NCI-H1694 (cell line): ENCODE measurements at places on chromosomes 7 and 10.
A peak's percentile ranks its signal among the peaks of the same experiment; 100 is the strongest.

- no peak for DNase-seq
These were observed 107.5 kb downstream of the ELMO1 start for GRCh38 chr7:37341033-37341630.

DNA sequence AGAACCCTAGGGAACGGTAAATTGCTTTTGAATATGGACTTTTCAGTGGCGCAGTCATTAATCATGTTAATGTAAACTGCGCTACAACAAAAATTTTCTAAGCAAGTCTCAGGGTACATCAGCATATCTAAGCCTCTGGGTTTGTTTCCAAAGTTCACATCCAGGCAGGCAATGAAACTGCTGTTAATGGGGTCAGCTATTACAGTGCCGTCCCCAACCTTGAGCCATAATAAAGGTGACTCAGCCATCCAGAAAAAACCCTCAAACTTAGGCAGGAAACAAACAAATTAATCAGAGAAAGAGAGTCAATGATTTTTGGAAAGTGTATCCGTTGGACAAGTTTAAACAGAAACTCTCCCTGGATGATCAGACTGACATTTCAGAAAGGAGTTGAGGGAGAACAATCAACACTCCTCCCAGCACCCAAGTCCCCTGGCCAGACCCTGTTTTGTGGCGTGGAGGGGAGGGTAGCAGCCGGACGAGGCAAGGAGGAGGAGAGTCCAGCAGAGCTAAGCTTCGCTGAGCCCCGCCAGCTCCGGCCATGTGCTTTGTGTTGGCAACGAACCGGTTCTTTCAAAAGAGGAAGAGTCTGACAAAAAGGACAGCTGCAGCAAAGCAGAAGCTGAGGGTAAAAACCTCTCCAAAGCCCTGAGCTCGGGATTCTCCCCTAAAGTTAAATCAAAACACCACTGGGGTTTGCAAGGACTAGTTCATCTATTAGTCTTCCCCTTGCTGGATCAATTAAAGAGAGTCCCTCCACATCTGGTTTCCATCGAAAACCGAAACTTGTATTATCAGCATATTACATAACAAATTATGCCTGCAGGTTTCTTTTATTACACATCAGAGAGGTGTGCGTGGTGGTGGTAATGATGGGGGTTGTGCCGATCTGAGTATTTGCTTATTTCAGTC is 3.6 kb downstream of the FAM53B start:
- DNase-seq = no peak

DNA sequence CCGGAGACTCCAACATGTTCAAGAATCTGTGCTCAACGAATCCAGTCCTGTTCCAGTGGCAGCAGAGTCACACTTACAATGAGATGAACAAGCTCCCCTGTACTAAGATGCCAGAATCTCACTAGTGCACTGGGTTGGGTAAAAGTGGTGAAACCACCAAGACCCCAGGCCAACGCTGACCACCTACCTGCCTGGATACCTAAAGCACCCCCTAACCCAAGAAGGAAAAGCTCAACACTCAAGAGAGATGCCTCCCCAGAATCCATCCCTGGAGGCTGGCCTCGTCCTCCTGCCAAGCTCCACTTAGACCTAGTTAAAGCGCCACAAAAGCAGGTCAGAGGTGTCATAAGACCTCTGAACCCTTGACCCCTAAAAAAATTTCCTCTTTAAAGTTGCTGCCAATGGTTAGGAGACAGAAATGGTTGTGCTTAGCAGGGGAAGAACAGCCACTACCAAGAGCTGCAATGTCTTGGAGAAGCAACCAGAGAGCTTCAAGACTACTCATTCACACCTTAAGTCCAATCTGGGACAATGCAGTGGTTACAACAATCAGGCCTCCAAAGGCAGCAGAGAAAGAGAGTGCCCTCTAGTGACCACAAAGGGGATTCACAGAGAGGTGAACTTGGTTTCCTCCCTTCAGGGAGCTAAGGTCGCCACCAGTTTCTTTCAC is 94.6 kb upstream of the MACROH2A2 start:
- DNase-seq = peak; percentile 21

DNA sequence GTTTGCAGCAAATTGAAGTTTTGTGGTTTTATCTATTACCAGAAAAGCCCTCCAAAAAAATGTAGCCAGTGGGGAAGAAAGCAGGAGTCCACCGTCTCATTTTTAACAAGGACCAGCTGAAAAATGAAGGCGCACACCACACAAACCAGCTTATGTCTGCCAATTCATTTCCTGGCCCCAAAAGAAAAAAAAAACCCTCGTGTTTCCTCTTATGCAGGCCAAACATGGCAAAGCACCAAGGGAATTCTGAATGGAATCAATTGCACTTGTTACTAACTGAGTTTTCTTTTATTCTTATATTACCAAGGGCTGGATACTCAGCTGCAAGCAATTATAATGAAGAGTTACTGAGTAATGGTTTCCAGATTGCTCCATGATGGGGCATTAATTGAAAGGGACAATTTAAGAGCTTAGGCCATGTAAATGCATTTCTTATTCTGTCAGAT is 428.3 kb upstream of the NPVF start:
- no peak for DNase-seq

DNA sequence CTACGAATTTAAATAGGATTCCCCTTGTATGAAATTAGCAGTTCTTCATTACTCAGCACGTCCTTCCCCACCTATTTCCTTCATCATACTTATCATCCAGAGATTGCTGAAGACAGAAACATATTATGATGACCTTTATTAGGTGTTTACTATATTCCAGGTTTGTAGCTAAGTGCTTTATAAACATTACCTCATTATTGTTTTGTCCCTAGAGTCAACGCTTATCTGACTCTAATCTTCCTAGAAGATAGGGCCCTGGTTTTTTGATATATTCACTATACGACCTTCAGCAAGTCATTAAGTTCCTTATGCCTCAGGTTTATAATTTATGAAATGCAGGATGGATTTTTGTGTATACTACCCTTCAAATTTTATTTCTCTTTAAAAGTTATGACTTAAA is 36.8 kb upstream of the NRP1 start:
- DNase-seq = no peak

DNA sequence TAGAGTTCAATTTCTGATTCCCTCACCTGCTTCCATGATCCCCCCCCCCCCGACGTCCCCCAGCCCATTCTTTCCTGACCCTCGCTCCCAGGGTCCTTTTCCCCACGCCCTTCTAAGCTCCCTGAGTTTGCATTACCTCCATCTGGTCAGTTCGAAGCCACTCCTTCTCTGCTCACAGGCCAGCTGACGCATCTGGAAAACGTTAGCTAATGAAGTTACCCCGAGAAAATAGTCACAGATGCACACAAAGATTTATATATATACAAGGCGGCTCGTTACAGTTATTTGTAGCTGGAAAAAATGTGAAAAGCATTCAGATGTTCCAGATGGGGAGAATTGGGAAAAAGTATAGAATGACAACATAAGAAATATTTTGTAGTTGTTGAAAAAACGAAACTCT is 630.0 kb upstream of the FOXK1 start:
- DNase-seq = no peak

DNA sequence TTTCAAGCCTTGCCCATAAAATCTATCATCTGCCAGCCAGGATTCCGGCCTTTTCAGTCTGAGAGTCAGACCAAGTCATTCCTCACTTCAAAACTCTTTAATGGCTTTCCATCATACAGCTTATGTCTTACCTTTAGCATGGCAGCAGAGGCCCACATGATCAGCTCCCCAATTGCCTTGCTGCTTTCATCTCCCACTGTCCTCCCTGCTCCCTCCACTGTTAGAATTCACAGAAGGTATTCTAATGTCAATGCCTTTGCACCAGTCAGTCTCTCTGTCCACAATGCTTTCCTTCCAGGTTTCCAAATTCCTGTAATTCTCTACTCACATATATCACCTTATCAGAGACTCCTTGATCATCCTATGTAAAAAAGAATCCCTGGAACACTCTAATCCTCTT is 37.2 kb downstream of the SEMA3E start:
- no peak for DNase-seq

- DNase-seq = no peak
These were observed 32.2 kb downstream of the FOXL3 start for GRCh38 chr7:322111-322671.

DNA sequence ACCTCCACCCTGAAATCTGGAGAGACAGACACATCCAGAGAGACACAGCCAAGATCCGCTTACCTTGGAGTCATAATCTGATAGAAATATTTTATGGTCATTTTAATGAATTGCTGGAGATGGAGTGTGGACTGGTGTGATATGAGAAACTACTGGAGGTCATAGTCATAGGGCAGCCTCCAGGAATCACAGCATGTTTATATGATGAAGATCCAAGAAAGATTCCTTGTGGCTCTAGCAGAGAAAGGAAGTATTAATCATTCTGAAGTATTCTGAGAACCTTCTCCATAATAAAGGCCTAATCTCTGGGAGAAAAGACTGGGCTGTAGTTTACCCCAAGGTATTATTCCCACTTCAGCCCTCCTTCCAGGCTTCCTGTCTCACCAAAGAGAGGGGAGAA is 38.0 kb downstream of the POLR1F start:
- no peak for DNase-seq

DNA sequence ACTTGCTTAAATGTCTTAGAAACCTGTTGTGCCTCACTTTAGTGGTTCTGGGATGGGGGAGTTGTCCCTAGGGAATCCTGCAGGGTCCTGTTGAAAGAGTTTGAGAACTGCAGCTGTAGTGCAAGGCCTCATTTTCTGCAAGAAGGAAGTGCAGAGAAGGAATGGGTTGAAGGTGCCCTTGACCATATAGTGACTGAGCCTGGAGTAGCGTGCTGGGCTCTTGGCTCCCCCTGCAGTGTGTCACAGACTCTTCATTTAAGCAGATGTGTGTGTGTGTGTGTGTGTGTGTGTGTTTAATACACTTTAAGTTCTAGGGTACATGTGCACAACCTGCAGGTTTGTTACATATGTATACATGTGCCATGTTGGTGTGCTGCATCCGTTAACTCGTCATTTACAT is 92.2 kb downstream of the GRK5 start:
- DNase-seq = no peak

DNA sequence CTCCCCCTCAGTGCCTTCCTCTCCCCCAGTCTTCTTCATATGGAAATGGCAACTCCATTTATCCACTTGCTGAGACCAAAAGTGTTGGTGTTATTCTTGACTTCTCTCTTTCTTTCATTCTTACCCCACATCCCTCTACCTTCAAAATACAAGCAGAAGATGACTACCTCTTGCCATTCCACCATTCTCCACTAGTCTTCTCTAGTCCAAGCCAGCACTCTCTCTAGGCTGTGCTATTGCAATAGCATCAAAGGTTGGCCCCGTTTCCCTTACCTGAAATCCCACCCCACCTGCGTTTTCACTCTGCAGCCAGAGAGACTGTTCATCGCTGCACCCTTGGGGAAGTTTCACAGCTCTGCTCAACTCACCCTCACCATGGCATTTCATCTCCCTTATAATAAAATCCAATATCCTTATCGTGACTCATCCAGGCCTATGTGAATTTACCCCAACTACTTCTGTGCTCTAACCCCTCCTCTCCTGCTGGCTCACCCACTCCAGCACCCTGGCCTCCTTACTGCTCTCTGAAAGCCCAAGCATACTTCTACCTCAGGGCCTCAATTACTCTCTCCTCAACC is 109.1 kb downstream of the LSM5 start:
- no peak for DNase-seq

GRCh38 chr10:18563003-18563726 is 88.2 kb downstream of the NSUN6 start:
- DNase-seq = no peak

- DNase-seq = no peak
These were observed 72.6 kb downstream of the INPP5A start for GRCh38 chr10:132610071-132610701.

DNA sequence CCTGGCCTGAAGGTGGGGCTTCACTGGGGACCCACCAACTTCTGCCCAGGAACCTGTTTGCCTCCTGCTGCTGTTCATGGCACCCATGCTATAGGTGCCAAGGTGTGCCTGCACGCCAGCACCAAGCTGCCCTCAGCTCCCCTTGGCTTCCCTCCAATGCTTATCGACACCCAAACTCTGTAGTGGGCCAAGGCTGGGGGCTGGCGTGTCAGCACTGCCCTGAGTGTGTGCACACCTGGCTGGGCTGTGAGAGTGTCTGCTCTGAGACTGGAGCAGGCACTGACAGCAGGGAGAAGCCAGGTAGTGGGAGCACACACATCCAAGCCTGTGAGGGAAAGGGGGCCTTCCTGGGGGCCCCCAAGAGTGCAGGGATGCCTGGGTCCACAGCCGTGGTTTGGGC is 43.1 kb upstream of the TUBB8 start:
- DNase-seq = no peak

DNA sequence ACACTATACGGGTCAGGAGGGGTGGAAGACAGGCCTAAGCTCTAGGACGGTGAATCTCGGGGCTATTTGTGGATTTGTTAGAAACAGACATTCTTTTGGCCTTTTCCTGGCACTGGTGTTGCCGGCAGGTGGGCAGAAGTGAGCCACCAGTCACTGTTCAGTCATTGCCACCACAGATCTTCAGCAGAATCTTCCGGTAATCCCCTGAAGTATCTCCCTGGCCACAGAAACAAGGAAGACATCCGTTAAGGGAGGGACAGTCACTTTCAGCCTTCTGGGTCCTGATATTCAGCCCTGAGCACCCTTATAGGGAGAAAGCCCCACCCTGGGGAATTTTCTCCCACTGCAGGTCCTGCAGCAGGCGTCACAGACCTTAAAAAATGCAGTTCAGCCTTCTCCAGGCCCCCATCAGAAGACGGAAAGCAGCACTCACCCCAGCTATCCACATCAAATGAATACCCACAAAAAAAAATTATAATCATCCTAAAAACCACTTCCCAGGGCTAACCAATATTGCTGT is 23.2 kb downstream of the PLAC9 start:
- no peak for DNase-seq

DNA sequence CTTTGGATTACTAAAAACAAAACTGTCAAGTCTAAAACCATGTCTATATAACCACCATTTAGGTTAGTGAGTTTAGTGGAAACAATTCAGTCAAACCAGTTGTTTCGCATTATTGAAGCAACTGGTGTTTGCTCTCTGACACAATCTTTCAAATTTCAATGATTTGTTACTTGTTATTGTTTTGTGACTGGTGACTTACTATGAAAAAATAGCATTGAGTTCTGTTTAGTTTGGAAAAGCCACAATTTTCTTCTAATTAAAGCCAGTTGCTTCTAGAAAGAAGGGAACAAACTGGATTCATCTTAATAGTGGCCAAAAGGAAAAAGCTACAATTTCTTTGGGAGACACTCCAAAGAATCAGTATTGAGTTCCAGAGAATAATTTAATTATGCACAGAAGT is 30.4 kb downstream of the LAMB4 start:
- no peak for DNase-seq

- DNase-seq = peak; percentile 6
These were observed 1250.6 kb downstream of the GATA3 start for GRCh38 chr10:9305018-9305655.

GRCh38 chr10:79460687-79461086 is 15.3 kb upstream of the ZCCHC24 start:
- DNase-seq = no peak

- DNase-seq = no peak
These were observed 660.8 kb downstream of the SUGCT start for GRCh38 chr7:40795607-40796006.

- no peak for DNase-seq
These were observed 17.4 kb downstream of the KIF5B start for GRCh38 chr10:32038777-32039176.

- DNase-seq = no peak
These were observed 6.5 kb upstream of the LEP start for GRCh38 chr7:128234476-128235026.
